ENCODE measurements at places on chromosomes 12 and 14.

GRCh38 chr12:121064116-121064515, 25.1 kb upstream of the OASL start:
- DNase-seq = no peak

- no peak for DNase-seq
Observed at GRCh38 chr14:103395244-103395643, 10.0 kb downstream of the MARK3 start.

GRCh38 chr14:50312734-50313054, 570 bp downstream of the DMAC2L start:
- DNase-seq = no peak

DNA sequence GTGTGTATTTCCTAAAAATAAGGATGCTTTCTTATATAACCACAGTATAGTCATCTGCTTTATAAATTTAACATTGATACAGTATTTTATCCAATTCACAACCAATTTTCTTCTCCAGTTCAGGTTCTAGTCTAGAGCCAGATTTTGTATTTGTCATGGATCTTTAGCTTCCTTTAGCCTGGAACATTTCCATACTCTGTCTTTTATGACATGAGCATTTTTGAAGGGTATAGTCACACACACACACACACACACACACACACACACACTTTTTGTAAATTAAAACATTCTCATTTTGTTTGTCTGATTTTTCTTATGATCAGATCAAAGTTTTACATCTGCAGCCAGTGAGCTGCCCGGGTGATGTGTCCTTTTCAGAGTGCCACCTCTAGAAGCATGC, 25.4 kb downstream of the CGRRF1 start:
- no peak for DNase-seq

GRCh38 chr12:51011955-51012354, 14.2 kb downstream of the SLC11A2 start:
- no peak for DNase-seq

DNA sequence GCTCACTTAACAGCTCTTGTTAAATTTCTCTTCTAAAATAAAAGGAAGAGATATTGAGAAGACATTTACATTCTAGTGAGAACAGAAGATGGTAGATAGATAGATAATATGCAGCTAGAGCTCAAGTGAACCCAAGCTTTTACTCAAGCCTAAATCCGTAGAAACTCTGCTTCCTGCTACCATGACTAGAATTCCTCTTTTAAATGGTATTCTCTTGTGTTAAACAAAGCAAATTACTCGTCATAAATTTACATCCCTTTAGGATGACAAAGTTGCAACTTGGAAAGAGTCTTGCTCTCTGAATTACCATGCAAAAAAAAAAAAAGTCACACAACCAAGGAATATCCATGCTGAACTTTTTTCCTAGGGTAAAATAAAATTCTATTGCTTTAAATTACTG, 160.7 kb upstream of the LRFN5 start:
- no peak for DNase-seq

- no peak for DNase-seq
Observed at GRCh38 chr14:24159777-24160498, 1.1 kb upstream of the IRF9 start.

- DNase-seq = peak; percentile 61
Observed at GRCh38 chr14:59055439-59056045, 132.9 kb upstream of the DAAM1 start.

GRCh38 chr14:51545396-51545795, 106.3 kb upstream of the FRMD6 start:
- DNase-seq = no peak

GRCh38 chr12:69578283-69578682, 7.0 kb upstream of the CCT2 start:
- no peak for DNase-seq

- DNase-seq = no peak
Observed at GRCh38 chr12:49930515-49931288, 19.8 kb upstream of the AQP2 start.

- DNase-seq = peak; percentile 68
Observed at GRCh38 chr14:73743431-73743931, 29.3 kb upstream of the PNMA1 start.

- no peak for DNase-seq
Observed at GRCh38 chr12:81347404-81347803, 269.5 kb downstream of the ACSS3 start.

DNA sequence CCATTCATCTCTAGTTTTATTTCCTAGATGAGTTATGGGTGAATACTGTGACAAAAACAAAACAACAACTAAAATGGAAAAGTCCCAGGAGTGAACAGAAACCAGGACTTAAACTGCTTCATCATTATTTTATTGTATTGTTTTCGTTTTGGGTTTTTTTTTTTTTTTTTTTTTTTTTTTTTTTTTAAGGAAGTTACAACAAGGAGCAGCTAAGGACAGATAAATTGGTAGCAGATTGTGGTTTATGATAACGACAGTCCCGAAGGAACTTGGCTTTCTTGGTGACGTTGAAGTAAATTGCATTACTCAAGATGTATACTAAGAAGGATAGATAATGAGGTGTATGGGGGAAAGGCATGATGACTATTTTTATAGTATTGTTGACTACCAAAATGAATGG, 866.3 kb downstream of the NRXN3 start:
- no peak for DNase-seq

- no peak for DNase-seq
Observed at GRCh38 chr14:87430214-87430613, 562.8 kb downstream of the GALC start.

DNA sequence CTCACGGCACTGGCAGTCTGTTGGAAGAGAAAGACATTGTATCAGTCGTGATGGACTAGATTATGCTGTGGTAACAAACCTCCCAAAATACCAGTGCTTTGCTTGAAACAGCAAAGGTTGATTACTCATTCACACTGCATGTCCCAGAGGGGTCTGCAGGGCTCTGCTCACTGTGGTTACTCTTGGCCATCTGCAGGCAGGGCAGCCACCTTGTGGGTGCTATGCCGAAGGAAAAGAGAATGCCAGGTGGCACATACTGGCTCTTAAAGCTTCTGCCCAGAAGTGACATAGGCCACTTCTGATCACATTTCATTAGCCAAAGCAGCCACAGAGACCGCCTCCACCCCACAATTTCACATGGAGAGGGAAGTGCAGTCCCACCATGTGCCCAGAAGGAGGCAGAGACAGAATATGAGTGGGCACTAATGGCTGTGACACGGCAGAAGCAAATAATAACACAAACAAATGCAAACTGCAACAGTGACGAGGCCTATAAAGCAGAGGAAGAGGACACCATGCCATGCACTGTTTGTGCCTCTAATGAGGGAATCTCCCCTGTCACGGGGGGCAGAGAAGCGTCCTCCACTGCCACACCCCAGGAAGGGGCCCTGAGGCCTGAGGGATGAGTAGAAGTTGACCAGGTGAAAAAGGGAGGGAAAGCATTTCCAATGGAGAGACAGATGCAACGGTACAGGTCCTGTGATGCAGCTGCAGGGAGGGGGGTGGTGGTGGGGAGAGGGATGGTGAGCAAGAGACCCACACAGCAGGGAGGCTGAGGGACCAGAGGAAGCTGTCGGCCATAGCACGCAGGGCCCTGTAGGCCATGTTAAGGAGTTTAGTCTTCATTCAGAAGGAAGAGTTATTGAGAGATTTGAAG, 51.7 kb upstream of the KICS2 start:
- peak; percentile 20 for DNase-seq

DNA sequence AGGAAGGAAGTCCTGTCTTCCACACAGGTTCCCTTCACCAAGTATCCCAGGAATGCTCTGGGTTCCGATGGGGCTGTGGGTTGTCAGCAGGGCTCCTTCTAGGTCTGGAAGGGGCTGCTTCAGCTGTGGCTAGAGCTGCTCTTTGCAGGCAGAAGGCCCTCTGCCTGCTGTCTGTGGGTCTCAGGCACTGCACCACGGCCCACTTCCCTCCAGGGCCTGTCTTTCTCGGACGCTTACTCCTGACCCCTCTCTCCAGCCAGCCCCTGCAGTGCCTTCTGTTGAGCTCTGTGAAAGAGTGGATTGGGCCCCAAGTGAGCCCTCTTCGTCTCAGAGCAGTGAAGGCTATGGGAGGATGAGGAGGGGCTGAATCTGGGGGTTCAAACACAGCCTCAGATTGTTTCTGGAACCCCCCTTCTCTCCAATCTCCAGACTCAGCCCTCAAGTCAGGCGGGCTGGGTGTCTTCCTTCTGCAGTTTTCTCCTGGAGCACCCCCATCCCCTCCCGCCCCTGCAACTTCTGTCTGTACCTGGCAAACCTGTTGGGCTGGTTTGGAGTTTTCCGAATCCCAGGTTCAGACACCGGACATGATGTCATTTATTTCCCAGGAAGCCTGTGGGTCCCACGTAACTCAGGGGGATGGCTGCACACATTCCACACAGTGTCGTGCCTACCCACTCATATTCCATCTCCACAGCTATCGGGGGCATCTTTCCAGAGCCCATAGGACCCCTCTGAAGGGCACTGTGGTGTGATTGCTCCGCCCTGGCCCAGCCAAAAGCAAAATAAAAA, 24.9 kb upstream of the SPPL3 start:
- no peak for DNase-seq

DNA sequence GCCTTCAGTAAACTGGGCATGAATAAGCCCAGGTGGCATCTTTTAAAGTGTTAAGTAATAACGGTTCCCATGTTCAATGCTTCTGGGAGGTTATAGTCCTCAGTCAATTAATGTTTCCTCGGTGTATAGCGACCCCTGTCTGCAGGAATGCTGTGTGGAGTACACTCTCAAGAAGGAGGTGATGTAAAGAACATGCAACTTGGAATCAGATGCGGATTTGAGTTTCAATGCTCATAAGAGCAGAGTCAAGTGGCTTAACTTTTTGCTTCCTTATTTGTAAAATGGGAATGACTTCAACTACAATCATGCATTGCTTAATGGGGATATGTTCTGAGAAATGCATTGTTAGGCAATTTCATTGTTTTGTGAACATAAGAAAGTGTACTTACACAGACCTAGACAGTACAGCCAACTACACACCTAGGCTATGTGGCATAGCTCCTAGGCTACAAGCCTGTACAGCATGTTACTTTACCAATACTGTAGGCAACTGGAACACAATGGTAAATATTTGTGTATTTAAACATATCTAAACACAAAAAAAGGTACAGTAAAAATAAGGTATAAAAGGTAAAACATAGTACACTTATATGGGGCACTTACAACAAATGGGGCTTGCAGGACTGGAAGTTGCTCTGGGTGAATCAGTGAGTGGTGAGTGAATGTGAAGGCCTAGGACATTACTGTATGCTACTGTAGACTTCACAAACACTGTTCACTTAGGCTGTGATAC, 6.7 kb upstream of the MRPS35 start:
- peak; percentile 68 for DNase-seq

Measured in GM10248 (cell line).